ENCODE measurements at places on chromosomes 5 and 9.
A peak's percentile ranks its signal among the peaks of the same experiment; 100 is the strongest.

GRCh38 chr5:168086104-168086610 is 205.3 kb upstream of the WWC1 start:
- DNase-seq, result no peak

- no peak for DNase-seq
Measured at GRCh38 chr5:32639943-32640342, 54.6 kb downstream of the SUB1 start.

DNA sequence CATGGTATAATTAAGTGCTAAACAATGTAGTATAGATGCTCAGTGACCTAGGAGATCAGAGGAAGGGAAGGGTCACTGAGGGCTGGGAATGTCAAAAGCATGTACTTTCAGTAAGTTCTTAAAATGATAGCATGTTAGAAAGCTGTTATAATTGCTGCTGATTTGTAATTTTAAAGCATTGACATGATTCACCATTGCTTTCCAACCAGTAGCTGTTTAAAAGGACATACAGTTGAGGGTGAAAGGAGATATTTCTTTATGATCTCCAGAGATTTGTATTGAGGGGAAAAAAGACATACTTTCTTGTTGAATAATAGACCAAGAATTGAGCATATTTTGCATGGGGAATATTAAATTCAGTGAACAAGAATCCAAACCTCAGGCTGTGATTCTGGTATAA is 1.2 kb upstream of the SLC1A3 start:
- DNase-seq, result no peak

- DNase-seq, result no peak
Measured at GRCh38 chr9:124531115-124531514, 23.9 kb upstream of the NR5A1 start.

DNA sequence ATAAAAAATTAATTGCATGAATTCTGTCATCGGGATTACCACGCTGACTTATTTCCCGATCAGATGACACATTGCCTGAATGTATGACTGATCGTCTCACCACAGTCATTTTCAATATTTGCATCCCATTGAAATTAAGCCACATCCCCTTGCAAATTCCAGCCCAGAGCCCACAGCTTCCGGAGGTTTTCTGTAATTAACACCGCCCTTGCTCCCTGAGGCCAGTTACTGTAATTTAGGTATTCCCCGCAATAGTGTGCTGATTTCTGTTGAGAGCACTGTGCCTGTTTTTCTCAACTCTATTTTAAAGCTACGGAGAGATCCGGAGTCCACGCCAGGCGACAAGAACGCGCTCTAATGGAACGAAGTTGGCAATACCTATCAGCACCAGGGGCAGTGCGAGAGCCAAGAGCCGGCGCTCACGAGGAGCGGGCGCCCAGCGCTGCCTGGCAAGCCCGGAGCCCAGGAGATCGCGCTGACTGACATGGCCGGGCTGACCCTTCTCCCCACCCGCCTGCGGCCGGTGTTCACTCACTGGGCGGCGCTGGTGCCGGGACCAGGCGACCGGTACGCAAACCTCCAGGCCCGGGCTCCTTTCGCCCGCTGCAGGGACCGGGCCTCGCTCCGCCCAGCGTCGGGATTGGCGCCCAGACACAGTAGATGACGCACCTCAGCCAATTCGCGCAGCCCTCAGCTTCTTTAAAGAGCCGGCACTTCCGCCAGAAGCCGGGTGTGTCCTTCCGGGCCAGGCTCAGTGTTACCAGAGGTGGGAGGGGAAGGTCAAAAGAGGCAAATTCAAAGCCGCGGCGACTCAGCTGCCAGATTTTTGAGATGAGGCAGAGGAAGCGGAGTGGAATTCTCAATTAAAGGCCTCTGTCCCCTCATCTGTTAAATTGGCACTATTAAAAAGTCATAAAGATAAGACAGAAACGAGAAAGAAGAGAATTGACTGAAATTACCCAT is at the start of gene PLGRKT:
PLGRKT (minus strand) TSS at position 672 of the 963 bp plus-strand sequence. CDS start 5,948 bp downstream, outside the sequence.
- peak; percentile 27 for DNase-seq

GRCh38 chr5:60993425-60993824 is 48.4 kb downstream of the NDUFAF2 start:
- no peak for DNase-seq

- no peak for DNase-seq
Measured at GRCh38 chr5:6188976-6189375, 189.4 kb downstream of the MED10 start.

DNA sequence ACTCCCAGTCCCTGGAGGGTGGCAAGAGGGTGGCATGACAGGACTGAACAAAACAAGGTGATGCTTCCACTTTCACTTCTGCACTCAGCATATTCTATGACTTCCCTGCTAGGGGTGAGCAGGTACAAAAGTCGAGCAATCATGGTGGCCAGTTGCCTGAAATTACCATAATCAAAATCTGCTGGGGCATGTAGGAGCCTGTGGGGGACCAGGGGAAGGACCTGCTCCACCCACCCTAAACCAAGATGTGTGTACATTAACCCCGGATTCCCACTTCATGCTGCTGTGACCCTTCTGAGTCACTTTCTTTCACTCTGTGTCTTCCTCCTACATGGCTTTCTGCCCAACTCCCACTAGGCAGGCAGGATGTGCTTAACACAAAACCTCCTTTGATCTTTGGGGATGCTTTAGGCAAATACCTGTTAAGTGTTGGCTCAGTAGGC is 73.3 kb upstream of the PHF24 start:
- no peak for DNase-seq

DNA sequence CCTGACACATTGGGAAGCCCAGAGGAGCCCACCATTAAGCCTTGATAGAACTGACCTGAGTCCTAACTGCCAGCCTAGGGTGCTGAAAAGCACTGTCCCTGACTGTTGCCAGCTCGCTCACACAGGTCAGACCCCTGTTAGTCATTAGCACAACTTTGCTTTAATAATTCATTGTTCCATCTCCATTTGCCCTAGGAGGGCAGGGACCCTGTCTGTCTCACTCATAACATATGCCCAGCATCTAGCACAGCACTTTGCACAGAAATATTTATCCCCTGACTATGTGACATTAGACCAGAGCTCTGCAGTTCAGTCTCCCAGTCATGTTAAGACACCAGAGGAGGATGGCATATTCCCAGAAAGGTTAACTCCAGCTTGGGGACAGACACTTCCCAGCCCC is 61.8 kb upstream of the STXBP1 start:
- DNase-seq, result no peak

GRCh38 chr5:103035701-103036100 is 84.2 kb downstream of the GIN1 start:
- DNase-seq, result no peak

- no peak for DNase-seq
Measured at GRCh38 chr5:2199697-2200096, 317.0 kb upstream of the IRX4 start.

GRCh38 chr5:159695741-159696294 is 220.5 kb upstream of the ADRA1B start:
- no peak for DNase-seq

DNA sequence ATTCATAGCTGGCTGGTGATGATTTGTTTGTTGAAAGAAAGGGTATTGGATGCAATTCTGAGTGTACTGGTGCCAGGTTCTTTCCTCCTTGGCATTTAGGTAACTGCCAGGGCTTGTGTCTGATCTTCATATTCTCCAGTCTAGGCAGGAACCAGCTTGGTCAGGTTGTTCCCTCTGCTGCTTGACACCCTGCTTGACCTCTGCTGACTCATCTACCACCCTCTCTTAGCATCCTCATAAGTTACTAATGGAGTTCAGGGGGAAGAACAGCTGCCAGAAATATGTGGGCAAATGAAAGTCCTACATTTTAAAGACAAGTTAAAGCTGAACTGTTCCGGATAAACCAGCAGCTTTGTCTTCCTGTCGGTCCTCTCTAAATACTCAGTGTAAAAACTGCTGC is 116.1 kb upstream of the TNC start:
- no peak for DNase-seq

DNA sequence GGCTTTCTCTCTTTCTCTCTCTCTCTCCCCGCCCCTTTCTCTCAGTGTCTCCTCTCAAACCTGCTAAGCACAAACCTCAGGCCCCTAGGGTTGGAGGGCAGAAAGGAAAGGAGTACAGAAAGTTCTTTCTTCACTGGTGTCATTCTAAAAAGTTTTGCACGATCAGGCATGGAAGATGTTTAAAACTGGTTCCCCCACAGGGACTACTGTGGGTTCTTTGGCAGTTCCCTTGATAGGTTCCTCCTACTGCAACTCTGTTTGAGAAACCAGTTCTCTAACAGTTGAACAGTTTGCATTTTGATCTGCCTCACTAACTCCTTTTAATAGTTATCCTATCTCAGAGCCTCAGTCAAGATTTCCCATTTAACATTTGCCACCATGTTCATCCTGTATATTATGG is 82.9 kb downstream of the CDO1 start:
- no peak for DNase-seq

DNA sequence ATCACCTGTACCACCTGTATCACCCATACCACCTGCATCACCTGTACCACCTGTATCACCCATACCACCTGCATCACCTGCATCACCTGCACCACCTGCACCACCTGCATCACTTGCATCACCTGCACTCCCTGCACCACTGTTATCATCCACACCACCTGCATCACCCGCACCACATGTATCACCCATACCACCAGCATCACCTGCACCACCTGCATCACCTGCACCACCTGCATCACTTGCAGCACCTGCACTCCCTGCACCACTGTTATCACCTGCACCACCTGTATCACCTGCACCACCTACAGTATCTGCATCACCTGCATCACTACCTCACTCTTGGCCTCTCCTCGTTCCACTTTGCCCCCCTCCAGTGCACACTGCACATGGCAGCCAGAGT is 63.2 kb upstream of the CKMT2 start:
- no peak for DNase-seq

- DNase-seq, result no peak
Measured at GRCh38 chr9:135516132-135516860, 4.9 kb upstream of the LCN1 start.

- no peak for DNase-seq
Measured at GRCh38 chr5:154071799-154072413, 33.1 kb downstream of the MFAP3 start.

DNA sequence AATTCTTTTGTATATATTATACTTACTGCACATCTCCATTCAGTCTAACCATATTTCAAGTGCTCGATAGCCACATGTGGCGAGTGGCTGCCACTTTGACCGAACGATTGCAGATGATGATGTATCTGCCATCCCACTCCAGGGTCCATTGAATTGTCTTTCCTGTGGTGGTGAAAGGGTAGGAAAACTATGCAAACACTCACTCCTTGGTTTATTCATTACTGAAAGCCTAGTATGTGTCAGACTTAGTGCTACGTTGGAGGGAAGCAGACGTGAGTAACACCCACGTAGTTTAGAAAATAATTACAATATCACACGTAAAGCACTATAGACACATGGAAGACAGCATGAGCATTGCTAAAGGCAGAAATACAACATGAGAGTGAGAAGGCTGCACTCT is 353.7 kb downstream of the CSNK1G3 start:
- no peak for DNase-seq

- no peak for DNase-seq
Measured at GRCh38 chr5:139395844-139396640, 1.1 kb upstream of the PROB1 start.

DNA sequence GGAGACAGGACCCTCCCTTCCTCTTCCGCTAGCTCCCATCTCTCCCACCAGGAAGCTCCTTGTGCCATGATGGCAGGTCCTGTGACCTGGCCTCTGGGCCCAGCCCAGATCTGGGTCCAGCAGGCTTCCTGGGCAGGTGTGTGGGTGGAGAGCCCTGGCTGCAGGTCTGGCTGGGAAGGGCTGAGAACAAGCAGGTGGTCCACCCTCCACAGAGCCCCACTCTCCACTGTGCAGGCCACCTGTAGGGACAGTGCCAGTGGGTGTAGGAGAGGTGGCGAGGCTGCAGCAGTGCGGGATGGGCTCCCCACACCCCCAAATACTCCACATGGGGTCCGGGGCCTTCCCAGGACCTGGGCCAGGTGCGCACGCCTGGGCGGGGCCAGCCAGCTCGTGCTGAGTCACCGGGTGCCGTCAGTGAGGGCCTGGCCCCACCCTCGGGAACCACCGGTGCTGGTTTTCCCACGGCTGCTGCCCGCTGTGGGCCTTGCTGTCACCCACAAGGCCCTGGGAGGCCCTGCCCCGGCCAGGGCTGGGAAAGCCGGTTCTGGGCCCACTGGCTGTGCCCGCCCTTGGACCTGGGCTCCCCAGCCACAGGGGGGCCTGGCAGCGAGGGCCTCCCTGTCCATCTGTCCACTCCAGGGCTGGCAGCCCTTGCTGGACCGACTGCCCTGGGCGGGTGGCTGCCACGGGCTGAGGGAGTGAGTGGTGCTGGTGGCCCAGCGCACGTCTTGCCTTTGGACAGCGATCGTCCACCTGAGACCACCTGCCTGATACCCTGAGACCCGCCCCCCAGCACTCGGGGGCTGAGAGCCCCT is 9.3 kb upstream of the NRARP start:
- DNase-seq, result no peak

- peak; percentile 75 for DNase-seq
Measured at GRCh38 chr9:98255061-98255577, 330 bp downstream of the TBC1D2 start.

DNA sequence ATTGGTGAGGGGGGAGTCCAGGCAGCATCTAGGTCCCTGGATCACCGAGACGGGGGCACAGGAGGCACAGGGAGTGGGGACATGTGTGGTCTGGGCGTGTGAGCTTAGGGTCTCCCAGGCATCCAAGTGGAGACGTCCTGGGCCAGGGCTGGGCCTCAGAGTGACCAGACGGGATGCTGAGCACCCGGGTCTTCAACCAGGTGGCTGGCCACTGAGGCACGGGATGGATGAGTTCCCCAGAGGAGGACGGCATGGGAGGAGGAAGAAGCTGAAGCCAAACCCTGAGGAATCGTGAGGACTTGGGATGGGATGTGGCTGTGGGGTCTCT is 88.0 kb downstream of the LMX1B start:
- DNase-seq, result no peak

DNA sequence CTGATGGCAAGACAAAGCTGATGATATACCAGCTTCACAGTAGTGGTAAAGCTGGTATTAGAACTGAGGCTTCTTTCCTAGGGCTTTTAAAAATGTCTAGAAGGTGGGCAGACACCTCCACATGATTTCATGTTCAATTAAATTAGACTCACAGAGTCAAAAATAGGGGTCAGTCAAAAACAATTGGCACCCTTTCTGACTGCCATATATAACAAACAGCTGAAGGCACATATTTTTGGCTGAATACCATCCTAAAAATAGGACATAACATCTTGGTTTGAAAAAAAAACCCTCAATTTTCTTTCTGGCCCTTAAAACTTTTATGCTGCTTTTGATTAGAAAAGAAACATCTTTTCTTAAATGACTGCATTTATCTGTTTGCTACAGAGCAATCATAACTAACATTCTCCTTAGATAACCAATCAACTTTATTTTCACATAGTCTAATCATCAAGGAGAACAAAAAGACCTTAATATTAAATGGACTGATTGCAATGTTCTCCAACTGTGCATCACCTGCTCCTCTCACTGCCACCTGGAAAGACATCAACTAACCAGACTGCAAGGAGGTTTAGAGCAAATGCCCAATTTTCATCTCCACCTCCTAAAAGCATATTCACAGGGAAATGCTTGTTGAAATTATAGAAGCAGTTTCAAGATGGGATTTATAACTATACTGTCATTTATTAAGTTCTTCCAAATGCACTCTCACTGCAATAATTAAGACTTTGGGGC is 3.2 kb downstream of the SGTB start:
- DNase-seq, result no peak

GRCh38 chr5:158739951-158740757 is 359.6 kb downstream of the EBF1 start:
- DNase-seq, result no peak
